ENCODE measurements at places on chromosomes 2 and 18.

- peak; percentile 45 for DNase-seq
These were observed 486 bp upstream of the GPR39 start for GRCh38 chr2:132415915-132416722.

- DNase-seq = peak; percentile 67
These were observed 1.7 kb upstream of the SMAD7 start for GRCh38 chr18:48952287-48953103.

GRCh38 chr2:229153951-229154350 lies 117.1 kb downstream of the PID1 start:
- no peak for DNase-seq

- no peak for DNase-seq
These were observed 33.0 kb upstream of the ACAA2 start for GRCh38 chr18:49846361-49846662.

DNA sequence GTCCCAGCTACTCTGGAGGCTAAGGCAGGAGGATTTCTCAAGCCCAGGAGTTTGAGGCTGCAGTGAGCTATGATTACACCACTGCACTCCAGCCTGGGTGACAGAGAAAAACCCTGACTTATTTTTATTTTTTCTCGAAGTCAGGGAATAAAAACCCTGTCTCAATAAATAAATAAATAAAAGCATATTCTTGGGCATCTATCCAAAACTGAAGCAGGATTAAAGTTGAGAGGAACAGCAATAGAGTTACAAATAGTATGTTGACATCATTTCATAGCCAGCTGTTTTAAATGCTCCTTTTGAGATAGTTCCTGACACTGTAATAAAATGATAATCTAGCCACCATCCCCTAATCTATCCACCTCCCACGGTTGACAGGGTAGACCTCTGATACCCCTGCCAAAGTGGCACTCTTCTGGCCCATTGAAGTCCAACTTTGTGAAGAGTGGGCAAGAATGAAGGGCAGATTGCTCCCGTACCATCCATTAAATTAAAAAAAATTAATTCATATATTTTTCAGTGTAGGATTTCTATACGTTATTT lies 42.3 kb upstream of the LPIN2 start:
- DNase-seq = no peak

GRCh38 chr2:63837036-63837594 lies 4.6 kb upstream of the UGP2 start:
- DNase-seq = no peak

DNA sequence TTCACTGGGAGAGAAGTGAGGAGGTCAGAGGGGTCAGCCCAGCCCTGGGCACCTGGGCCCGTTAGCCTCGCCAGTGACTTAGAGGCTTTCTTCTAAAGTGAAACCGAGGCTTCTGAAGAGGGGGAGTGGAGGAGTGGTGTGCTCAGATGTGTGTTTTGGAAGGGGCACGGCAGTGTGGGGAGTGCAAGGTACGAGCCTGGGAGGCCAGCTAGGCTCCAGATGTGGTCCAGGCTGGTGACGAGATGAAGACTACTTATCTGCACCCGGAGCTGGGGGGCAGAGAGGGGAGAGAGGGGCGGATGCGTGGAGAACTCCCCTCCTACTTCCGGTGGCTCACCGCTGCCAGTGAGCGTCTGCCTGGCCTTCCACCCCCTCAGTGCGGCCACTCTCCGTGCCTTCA lies 371.3 kb upstream of the HS6ST1 start:
- DNase-seq = no peak

GRCh38 chr2:62641410-62641843 lies 64.1 kb upstream of the EHBP1 start:
- DNase-seq = no peak

- no peak for DNase-seq
These were observed 13.0 kb upstream of the ARHGAP25 start for GRCh38 chr2:68721482-68722101.
